ENCODE measurements at places on chromosomes 5 and 9.

- no peak for DNase-seq
Observed at GRCh38 chr5:31095796-31096195, 97.7 kb upstream of the CDH6 start.

GRCh38 chr9:84235511-84235910 lies 105.0 kb downstream of the SLC28A3 start:
- no peak for DNase-seq

GRCh38 chr9:109478665-109479380 lies 19.3 kb downstream of the PTPN3 start:
- DNase-seq = no peak

- DNase-seq = no peak
Observed at GRCh38 chr5:14009575-14009974, 65.1 kb upstream of the DNAH5 start.

DNA sequence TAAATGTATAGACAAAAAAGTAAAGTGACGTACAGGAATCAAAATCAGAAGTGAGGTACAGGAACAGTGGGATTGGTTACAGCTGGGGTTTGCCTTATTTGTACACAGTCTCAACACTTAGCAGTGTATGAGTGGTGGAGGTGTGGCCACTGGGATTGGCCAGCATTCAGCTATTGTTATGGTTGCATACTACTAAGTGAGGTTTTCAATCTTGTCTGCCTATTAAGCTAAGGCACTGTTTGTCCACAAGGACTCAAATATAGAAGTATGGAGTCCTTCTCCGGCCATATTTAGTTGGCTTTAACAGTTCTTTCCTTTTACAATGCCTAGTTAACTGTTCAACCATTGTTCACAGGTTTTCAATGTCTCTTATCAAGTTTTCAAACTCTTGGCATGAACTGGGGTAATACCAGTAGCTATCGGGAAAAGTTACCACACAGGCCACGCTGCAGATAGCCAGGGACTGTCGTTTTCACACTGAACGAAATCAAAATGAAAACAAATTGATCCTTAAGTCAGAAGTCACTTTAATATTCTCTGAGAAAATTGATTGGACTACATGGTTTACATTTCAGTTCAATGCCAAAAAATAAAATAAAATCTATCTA lies 176.0 kb upstream of the FREM1 start:
- no peak for DNase-seq

GRCh38 chr5:73376618-73377170 lies 71.9 kb downstream of the FOXD1 start:
- no peak for DNase-seq

GRCh38 chr9:15469406-15469805 lies 41.4 kb downstream of the PSIP1 start:
- no peak for DNase-seq

- no peak for DNase-seq
Observed at GRCh38 chr9:20499013-20499412, 123.3 kb downstream of the MLLT3 start.

- DNase-seq = no peak
Observed at GRCh38 chr5:170584450-170585058, 80.7 kb downstream of the KCNIP1 start.

Data from bone marrow (tissue), 2 donors.